ENCODE measurements at places on chromosomes 4 and X.

DNA sequence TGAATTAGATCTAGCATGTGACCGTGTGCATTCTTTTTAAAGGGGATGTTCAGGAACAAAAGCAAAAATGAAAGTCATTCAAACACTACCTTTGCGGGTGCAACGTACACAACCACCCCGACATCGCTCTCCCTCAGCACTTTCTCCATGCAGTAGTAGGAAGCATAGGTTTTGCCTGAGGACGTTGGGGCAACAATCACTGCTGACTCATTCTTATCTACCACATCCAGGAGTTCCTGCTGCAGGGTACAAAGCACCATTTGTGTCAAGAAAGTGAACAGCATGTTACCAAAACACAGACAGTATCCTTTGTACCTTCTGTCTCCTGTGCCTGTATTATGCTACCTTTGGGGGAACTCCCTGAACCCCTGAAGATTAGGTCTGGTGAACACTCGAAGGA is 58.6 kb downstream of the DDX60L start:
- DNase-seq: no peak

DNA sequence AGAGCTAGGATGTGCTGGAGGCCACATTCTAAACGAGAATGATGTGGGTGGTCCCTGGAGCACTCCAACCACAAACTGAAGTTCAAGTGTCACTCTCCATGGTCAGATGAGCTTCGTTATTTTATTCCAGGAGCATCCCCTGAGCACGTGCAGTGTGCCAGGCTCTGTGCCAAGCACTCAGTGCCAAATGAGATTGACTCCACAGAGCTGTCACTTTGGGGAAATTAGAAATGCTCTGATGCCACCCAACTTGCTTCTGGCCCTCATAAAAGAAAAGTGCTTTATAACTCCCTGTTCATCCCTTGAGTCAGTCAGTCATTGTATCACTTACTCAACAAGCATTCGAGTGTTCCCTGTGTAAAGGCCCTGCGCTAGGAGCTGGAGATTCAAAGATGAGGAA is 91.2 kb downstream of the RTL5 start:
- no peak for DNase-seq

DNA sequence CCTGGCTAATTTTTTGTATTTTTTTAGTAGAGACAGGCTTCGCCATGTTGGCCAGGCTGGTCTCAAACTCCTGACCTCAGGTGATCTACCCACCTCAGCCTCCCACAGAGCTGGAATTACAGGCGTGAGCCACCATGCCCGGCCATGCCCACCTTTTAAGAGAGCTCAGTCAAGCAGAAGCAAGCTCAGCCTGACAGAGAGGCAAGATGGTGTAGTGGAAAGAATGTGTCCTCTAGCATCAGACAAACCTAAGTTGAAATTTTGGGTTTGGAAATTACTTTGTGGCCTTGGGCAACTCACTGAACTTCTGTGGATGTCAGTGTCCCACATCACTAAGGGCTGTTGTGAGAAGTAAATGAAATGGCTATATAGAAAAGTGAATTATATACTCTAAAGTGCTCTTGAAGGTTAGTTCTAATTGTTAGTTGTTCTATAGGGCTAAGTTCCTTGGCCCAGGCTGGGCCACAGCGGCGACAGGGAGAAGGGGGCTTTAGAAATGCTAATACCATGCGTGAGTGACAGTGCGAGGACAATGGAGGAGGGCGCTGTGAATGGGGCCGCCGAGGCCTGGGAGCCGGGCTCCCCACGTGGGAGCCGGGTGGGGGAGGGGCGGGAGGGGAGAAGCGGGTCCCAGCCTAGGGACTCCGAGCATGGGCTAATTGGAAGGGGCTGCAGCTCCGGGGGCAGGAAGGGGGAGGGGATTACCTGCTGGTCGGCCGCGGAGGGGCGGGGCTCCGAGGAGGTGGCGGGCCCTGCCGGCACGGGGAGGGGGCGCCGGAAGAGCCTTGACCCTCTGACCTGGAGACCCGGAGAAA is 15.6 kb downstream of the PJA1 start:
- DNase-seq: no peak

DNA sequence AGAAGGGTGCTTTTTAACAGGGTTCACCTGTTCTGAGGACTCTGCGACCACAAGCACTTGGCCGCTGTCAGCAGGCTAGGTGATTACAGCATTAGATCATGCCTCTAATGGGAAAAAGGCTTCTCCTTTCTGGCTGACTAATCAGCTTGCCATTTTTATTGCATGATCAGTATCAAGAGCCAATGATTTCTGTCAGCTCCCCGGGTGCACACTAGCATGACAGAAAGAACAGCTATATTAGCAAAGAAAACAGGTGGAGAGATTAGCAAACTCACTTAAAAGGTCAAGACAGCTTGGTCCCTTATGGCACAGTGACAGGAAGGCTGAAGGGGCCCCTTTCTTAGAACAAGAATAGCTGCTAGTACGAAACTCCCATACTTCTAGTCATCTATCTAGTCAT is 170.0 kb downstream of the SMIM20 start:
- DNase-seq: no peak

GRCh38 chr4:66482186-66482585 is 811.9 kb upstream of the EPHA5 start:
- no peak for DNase-seq

DNA sequence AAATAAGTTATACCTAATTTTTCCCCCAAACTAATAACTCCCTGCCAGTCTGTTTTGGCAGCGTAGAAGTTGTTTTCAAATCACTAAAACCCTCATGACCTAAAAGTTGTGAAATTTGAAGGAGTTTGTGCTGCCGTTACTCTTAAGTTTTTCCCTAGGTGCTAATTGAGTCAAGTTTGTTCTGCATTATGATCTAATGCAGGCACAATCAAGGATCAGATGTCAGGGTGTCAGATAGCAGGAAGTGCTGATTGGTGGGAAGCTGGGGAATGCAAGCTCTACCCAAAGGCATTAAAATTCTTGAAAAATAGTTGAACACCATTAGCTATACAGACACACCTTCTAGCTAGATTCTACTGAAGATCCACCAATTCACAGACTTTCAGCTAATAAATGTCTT is 51.9 kb downstream of the ARX start:
- no peak for DNase-seq

GRCh38 chr4:78684325-78685079 is 91.6 kb upstream of the BMP2K start:
- no peak for DNase-seq

DNA sequence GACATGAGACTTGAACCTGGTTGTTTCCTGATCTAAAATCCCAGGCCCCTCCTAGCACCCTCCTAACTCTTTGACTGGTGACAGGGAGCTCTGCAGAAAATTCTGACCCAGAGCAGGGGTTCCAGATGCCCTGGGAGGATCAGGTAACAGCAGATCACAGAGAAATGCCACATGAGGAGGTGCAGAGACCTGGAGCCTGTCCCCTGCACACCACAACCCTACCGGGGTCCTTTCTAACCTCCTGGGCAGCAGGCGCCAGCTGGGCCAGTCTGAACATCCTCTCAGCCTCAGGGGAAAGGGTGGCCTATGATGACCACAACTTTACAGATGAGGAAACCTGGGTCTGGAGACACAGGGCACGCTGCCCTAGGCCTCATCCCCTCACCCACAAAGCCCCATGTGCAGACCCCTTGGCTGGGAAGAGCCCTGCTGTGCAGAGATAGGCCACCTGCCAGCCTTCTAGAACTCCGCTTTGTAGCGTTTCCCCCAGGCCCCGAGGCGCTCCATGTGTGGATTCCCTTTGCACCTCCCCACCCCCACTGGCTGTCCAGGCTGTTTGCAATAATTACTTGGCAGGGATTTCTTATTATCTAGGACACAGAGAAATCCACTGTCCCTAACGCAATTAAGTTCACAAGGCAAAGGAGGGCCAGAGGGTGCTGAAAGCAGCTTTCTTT is 36.5 kb downstream of the WDR1 start:
- no peak for DNase-seq

DNA sequence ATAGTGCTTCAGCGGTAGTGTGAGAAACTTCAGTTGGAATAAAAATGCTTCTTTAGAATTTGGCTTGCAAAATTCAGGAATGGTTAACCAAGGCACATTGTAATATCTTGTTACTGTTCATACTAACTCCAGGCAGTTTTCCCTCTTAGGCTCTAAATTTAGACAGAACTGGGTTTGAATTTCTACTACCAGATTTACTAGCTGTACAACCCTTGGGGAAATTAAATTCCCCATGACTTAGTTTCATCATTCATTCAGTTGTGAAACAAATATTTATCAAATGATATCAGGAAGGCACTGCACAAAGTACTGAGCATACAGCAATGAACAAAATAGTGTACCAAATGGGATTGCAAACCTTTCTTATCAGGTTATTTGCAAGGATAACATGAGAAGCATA is 135.0 kb upstream of the IL15 start:
- no peak for DNase-seq

- DNase-seq: no peak
Measured at GRCh38 chr4:152524427-152524826, 11.5 kb downstream of the FBXW7 start.

- DNase-seq: no peak
Measured at GRCh38 chr4:141637565-141637964, 1.2 kb downstream of the IL15 start.

DNA sequence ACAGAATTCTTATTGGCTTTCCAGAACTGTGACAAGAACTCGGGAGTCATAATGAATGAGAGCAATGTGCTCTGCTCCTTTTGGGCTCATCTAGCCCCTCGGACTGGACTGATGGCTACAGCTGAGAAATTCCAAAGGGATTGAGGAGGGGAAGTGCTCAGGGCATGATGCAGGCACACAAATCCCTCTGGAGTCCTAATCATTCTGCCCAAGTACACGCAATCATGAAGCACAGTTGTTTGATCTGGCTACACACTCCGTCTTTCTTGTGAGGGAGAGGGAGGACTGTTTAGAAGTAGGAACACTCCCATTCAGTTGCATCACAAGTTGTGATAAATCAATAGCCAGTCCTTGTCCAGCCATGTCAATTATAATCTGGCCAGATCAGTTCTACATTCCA is 237.5 kb downstream of the COL25A1 start:
- no peak for DNase-seq

DNA sequence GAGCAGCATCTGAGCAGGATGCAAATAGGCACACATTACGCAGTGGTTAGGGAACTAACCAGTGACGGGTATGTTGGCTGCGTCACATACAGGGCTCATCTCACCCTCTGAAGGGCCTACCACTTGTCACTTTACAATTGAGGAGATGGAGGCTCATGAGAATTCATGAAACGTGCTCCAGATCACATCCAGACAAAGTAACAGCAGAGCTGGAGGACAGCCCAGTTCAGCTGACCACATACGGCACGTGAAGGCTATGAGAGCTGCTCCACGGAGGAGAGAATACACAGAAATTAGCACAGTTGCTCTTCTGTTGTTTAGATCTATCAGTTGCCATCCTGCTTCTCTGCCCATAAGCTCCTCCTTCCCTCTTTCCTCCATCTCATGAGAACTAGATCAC is 78.4 kb downstream of the FAM9B start:
- DNase-seq: no peak

DNA sequence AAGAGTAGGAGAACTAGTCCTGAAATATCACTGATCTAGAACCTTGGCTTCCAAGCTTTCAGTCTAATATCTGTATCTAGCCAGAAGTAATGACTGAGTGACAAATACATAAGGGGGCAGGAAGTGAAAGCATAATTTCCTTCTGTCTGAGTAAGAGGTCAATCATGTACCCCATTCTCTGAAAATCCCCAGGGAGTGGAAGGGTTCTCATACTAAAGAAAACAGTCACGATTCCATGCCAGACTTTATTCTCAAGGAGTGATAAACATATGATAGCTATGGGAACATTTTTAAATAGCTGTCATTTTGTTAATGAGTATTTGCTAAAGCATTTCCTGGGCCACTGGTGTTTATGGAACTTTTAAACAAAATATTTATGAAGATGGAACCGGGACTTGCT is 308.5 kb downstream of the ARHGAP24 start:
- no peak for DNase-seq

DNA sequence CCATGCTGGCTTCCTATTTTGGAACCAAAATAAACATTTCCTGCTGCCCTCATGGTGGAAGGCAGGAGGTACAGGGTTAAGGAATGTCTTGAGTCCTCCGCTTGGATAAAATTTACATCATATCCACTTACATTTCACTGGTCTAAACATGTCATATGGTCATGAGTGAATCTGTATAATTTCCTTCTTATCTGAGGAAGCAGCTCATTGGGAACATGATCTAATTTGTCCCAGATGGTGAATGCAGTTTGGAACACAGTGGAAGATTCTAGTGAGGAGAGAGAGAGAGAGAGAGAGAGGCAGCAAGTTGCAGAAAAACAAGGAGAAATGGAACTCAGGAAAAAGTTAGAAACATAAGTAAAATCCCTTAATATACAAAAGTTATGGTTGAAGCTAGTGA is 46.8 kb downstream of the MXRA5 start:
- DNase-seq: no peak

DNA sequence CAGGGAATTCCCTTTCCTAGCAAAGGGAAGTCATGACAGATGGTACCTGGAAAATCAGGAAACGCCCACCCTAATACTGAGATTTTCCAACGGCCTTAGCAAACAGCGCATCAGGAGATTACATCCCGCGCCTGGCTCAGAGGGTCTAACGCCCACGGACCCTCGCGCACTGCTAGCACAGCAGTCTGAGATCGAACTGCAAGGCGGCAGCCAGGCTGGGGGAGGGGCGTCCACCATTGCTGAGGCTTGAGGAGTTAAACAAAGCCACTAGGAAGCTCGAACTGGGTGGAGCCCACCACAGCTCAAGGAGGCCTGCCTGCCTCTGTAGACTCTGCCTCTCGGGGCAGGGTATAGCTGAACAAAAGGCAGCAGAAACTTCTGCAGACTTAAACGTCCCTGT is 507.7 kb downstream of the ZIC3 start:
- no peak for DNase-seq

DNA sequence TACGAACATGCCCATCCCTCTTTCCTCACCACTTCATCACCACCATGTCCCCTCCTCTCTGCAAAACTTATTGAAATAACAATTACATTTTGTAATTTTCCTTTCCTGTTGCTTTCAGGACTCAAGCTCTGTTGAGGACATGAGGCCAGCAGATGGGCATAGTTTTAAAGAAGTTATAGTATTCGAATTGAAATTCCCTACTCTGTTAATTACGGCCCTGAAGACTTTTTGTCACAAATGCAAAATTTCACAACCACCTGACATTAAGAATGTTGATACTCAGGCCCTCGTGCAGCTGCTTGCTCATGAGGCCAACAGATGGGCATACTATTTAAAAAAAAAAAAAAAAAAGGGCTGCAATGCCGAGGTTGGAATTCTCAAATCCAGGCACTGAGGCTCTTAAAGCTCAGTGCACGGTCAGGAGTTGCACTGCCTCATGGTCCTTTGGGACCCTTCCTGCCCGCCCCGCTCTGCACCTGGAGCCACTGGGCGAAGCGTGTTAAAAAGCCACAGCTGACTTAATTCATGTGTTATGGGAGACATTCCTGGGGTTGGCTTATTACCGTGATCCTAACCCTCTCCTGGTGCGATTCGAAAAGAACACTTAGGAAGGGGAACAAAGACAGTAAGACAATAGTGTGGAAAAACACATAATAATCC is 34.2 kb upstream of the FAT1 start:
- DNase-seq: no peak

DNA sequence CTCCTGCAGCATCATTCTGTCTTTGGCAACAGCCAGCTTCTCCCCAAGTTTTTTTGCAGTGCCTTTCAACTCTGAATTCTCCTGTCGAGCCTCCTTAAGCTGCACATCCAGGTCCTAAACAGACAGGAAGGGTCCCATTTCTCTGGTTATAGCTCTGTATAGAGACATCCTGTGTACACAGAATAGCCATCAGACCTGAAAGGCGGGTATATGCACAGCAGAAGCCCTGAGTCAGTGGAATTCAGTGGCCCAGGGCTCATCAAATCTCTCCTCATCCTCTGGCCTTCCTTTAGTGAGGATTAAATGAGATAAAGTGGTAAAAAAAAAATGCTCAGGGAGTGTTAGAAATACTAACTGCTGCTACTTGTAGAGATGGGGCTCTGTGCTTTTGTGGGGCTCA is 73.8 kb downstream of the FAM184B start:
- DNase-seq: no peak
